ENCODE measurements at places on chromosomes 3 and 15.

- no peak for DNase-seq
Observed at GRCh38 chr15:95520511-95520910, 810.0 kb upstream of the NR2F2 start.

DNA sequence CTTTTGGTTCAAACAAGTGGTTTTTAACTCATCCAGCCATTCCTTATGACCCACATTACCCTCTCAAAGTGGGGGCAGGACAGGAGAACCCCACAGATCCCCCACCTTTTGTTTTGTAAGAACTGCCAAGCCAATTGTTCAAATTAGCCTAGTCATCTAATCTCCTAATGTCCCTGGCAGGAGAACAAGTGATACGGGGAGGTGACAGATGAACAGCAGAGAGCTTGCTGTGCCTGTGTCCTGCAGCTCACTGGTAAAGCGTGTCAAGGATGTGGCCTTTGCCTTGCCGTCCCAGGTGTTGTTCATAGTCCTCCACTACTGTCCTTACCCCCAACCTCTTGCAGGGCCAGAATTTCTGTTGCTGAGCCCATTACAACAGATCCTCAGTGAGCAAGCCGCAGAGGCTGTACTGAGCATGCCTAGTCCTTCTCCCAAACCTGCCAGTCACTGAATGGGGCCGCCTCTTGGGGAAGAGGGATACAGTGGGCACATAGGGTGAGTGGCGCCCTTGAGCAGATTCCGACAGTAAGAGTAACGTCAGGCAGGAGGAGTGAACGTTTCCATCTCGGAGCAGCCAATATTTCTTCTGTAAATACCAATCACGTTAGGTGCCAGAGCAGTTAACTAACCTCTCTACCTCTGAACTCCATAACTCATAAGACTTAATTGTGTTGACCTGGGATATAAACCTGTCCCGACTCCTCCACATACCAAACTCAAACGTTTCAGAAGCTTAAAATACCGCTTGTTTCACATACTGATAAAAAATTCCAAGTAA lies 87.4 kb downstream of the ITPR1 start:
- DNase-seq: peak; percentile 28

- no peak for DNase-seq
Observed at GRCh38 chr3:136939489-136939888, 18.3 kb upstream of the IL20RB start.

DNA sequence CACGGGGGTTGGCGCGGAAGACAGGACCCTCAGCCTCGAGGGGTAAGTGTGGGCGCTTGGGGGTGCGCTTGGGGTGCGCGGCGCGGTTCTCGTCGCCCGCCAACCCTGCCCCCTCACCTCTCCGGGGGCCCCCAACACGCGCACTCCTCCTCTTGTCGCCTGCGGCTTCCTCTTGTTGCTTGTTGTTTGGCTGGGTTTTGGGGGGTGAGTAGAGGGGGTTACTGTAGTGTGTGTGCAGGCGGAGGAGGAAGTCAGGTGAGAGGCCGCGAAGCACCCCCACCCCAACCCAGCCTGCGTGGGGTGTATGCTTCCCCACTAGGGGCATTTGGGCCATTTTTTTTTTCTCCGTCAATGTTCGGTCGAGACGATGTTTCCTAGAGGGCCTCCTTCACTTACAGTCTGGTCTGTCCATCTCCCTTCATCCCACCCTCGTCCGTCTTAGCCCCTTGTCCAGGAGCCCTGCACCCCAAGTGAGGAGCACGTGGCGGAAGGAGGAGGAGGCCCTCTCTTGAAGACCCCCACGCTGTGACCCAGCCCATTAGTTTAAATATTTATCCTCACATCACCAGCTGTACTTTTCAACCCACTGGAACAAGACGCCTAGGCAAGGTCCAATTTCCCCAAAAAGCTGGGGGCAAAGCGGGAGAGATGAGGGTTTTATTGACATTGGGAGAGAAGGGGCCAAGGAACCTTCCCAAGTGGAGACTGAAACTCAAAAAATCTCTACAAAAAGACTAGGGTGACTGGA lies 20.4 kb upstream of the SATB1 start:
- peak; percentile 20 for DNase-seq

- DNase-seq: peak; percentile 23
Observed at GRCh38 chr3:120274739-120275167, 10.3 kb downstream of the GPR156 start.

DNA sequence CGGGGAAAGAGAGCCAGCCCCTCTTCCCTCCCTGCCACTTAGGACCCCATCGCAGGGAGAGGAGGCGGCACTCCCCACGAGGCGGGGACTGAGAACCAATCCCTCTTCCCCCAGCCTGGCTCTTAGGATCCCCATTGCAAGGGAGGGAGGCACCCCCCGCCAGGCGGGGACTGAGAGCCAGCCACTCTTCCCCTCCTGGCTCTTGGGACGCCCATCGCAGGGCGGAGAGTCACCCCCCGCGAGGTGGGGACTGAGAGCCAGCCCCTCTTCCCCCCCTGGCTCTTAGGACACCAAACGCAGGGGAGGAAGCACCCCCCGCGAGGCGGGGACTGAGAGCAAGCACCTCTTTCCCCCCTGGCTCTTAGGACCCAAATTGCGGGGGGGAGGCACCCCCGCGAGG lies 34.2 kb upstream of the SSUH2 start:
- no peak for DNase-seq

- no peak for DNase-seq
Observed at GRCh38 chr15:68228143-68228970, 1.2 kb downstream of the CLN6 start.

DNA sequence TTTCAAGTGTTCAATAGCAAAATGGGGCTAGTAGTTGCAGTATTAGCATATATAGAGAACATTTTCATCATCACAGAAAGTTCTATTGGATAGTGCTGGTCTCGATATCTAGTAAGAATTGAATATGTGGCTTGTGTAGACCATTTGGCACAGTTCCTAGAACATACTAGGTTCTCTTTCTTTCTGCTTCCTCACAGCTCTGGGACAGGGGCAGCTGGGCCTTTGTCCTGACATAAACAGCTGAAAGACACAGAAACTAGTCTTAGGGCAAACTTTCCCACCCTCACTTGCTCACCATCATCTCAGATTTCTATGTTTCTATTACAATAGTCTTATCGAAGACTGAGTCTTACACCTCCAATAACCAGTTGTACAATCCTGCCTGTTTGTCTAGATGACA lies 63.7 kb upstream of the DLG1 start:
- DNase-seq: no peak

- peak; percentile 2 for DNase-seq
Observed at GRCh38 chr3:48399387-48400172, 27.6 kb downstream of the FBXW12 start.

DNA sequence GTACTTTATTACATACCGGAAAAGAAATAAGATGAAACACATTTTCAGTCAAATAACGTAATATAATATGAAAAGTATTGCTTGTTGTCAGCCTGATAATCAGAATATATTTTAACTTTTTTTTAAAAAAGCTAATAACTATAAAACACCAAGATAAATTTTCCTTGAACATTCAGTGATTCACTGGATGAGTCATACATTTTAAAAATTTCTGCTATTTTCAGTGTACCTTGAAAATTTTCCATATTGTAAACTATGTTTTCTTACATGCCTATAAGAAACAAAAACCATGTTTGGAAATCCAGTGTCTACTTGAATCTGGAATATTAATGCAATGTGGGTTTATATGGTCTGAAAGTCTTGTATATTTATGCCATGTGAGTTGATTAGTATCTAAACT lies 36.3 kb upstream of the MEIS2 start:
- no peak for DNase-seq

- peak; percentile 82 for DNase-seq
Observed at GRCh38 chr3:123096731-123097130, 29.9 kb downstream of the PDIA5 start.

GRCh38 chr3:141373232-141373631 lies 4.9 kb downstream of the ZBTB38 start:
- DNase-seq: no peak

DNA sequence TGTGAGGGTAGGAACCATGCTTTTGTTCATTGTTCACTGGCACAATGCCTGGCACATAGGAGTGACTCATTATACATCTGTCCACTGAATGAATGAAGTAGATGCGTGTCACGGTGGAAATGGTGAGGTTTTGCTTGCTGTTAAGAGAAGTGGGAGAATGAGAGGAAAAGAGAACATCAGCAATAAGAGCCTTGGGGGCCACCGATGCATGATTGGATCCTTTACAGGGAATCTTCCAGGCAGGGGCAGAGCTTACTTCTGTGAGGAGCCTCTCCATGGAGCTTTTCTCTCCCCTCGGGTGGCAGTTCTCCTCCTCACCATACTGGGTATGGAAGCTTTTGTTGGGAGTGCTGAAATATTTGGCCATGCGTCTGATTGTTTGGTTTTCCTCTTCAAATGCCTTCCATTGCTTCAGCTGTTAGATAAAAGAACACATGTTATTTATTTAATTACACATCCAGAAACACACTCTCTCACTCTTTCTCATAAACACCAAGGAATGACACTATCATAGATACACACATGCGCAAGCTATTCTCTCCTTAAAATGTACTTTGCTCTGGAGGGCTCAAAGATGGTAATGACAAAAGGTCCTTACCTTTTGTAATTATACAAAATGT lies 78.9 kb upstream of the GSK3B start:
- no peak for DNase-seq

DNA sequence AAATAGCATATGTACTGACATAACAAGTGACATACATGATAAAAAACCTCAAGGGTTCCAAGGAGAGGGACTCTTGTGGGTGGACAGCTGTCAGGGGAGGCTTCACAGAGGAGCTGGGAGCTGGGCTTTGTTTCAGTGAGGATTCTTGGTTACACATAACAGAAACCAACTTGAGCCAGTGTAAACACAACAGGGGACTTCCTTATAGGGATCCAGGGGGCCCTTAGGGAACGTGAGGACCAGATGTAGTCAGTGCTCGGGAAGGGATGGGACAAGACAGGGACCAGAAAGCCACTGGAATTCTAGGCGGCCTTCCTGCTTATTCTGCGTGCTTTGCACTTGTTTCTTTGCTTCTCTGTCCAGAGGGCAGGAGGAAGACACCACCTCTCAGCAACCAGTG lies 34.9 kb downstream of the SNAPC5 start:
- DNase-seq: no peak

DNA sequence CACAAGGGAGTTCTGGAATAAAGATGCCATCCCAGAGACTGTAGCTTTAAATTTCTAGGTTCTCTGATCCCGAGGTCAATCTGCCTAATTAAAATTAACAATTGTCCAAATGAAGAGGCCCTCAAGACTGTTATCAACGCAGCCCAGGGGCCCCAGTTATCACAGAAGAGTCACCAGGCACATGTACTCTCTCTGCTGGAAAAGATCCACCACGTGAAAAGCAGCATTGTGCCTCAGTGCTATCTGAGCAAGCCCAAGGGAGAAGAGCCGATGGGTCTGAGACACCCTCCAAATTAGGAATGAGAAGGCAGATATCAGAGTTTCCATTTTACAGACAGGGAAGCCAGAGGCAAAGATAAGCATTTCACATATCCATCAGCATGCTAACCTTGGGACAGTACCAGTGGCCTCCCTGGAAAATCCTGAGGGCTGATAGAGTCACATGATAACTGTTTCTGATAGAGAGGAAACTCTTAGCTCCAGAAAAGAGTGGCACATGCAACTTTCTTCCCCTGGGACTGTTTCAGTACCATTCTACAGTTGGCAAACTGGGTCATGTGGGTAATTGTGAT lies 55.5 kb downstream of the ITGB5 start:
- no peak for DNase-seq

- no peak for DNase-seq
Observed at GRCh38 chr3:151925419-151925818, 52.0 kb downstream of the SUCNR1 start.

DNA sequence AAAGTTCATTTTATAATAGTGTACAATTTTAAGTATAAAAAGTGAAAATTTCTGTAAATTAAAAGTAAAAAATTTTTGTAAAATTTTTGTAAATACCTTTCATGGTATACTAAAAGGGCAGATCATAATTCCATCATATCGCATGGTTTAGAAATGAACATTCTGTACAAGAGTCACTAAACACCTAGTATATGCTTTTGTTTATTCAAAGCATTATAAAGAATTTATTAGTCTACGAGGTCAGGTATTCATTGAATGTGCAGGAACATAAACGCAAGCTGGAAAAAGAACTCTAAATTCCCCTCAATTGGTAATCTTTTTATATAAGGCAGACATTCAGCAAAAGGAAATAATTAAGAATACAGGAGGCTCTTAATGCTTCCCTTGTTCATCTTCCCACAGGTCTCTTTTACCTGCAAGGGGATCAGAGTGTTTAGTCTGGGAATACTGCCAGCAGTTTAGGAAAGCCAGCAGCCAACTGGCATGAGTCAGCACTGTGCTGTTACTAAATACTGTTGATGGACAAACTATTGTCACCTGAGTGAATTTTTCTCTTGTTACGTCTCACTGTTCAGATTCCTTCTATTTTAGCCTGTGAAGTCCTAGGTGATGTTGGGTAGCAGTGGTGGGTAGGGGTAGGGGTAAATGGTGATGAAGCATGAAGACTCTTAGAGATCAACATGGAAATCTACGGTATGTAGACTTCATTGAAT lies 70.1 kb downstream of the UQCC5 start:
- DNase-seq: peak; percentile 6

GRCh38 chr3:113560271-113560670 lies 27.9 kb downstream of the SIDT1 start:
- no peak for DNase-seq

GRCh38 chr15:57439128-57440027 lies 63.1 kb downstream of the CGNL1 start:
- no peak for DNase-seq

- no peak for DNase-seq
Observed at GRCh38 chr15:47349179-47349578, 368.1 kb upstream of the SEMA6D start.

DNA sequence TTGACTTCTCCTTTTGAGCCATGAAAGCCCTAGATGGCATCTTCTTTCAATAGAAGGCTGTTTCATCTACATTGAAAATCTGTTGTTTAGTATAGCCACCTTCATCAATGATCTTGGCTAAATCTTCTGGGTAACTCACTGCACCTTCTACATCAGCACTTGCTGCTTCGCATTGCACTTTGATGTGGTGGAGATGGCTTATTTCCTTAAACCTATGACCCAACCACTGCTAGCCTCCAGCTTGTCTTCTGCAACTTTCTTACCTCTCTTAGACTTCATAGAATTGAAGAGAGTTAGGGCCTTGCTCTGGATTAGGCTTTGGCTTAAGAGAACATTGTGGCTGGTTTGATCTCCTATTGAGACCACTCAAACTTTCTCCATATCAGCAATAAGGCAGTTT lies 189.8 kb downstream of the PLCL2 start:
- DNase-seq: no peak

DNA sequence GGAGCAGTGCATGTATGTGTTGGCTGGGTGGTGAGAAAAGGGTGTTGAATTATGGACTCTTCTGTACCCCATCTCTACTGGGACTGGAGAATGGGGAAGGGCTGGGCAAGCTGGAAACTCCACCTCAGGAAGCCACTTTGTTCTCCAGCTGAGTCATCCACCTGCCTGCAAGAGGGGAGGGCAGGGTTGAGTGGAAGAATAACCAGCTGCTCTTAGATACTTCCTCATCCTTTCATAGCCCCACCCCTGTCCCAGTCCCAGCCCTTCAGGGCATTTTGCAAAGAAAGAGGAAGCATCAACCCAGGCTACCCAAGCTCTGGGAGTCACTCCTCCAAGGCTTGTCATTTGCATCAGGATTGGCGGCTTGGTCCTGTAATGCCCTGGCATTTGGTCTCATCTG lies 33.1 kb downstream of the RAB11A start:
- DNase-seq: peak; percentile 60

GRCh38 chr15:62887113-62887570 lies 155.4 kb upstream of the TPM1 start:
- DNase-seq: no peak

- DNase-seq: peak; percentile 31
Observed at GRCh38 chr15:91032919-91033803, 10.8 kb upstream of the VPS33B start.

- DNase-seq: no peak
Observed at GRCh38 chr15:67143646-67144045, 78.2 kb downstream of the SMAD3 start.

Measured in Ammon's horn (tissue), 1 donor.